ENCODE measurements at places on chromosomes 2 and 18.

- no peak for DNase-seq
Observed at GRCh38 chr2:181962142-181962541, 23.5 kb upstream of the PPP1R1C start.

DNA sequence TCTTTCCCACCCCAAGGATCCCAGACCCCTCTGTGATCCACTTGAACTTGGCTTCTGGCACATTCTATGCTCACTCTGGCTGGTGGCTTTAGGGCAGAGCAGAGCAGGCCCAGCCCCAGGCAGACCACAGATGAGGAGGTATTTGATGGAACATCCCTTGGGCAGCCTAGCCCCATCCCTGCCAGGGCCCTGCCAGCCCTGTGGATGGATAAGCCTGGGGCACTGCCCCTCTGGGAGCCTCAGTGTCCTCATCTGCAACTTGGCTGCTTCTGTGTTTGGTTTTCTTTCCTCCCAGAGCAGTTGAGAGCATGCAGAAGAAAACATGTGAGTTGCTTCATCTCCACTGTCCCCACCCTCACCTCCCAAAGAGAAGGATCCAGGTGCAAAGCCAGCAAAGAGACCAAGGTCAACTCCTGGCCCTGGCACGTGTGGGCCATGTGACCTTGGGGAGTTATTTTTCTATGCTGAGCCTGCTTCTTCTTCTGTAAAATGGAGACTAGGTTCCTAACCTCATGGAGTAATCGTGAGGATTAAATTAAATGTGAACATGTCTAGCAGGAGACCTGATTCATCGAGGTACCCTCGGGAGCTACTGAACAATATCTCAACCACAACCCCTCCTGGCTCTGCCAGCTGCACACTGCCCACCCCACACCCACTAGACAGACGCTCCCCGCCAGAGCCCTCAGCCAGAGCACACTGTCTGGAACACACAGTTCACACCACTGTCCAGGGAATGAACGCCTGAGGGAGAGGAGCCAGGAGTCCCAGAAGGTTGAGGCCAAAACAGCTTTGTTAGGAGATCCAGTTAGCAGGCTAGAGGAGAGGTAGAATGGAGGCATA, 14.6 kb upstream of the TNS1 start:
- no peak for DNase-seq

DNA sequence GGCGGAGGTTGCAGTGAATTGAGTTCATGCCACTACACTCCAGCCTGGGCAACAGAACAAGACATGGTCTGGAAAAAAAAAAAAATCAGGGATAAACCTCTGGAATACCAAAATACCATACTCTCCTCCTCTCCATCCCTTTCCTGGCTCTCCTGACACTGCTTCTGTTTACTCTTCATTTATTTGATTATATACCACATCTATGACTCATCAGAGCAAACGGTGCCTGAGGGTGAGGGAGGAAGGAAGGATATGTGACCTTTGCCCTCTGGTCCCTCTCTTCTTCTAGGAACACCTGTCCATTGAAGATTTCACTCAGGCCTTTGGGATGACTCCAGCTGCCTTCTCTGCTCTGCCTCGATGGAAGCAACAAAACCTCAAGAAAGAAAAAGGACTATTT, 30.0 kb downstream of the VIL1 start:
- DNase-seq: no peak

DNA sequence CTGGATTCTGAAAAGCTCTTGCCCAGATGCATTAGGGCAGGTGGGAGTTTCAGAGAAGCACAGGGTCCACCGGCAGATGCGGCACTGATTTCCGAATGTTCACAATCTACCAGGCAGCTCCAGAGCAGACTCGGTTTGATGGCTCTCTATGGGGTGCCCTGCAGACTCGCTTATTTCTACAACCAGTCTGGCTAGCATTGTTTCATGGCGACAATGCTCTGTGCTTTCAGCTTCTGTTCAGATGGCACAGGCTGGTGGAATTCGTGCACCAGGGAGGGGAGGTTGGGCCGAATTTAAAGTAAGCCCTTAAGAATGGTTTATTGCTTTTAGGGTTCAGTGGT, 9.9 kb downstream of the MYT1L start:
- no peak for DNase-seq

DNA sequence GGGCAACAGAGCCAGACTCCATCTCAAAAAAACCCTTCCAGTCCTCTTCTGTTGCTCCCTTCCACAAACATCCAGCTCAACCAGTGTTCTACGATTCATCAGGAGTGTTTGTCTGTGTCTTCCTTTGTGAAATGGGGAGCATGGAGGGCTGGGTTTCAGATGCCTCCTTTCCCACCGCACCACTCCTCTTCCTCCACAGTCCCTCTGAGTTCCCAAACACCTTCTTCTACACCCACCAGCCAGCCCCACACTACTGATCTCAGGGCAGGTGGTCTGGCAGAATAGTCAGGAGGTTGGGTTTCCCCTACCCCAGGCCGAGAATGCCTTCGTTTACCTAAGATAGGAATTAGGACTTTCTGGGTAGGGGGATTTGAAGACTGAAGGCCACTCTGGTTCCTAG, 36.9 kb downstream of the NGEF start:
- DNase-seq: no peak

GRCh38 chr18:10928772-10929373, 220.5 kb downstream of the PIEZO2 start:
- no peak for DNase-seq

DNA sequence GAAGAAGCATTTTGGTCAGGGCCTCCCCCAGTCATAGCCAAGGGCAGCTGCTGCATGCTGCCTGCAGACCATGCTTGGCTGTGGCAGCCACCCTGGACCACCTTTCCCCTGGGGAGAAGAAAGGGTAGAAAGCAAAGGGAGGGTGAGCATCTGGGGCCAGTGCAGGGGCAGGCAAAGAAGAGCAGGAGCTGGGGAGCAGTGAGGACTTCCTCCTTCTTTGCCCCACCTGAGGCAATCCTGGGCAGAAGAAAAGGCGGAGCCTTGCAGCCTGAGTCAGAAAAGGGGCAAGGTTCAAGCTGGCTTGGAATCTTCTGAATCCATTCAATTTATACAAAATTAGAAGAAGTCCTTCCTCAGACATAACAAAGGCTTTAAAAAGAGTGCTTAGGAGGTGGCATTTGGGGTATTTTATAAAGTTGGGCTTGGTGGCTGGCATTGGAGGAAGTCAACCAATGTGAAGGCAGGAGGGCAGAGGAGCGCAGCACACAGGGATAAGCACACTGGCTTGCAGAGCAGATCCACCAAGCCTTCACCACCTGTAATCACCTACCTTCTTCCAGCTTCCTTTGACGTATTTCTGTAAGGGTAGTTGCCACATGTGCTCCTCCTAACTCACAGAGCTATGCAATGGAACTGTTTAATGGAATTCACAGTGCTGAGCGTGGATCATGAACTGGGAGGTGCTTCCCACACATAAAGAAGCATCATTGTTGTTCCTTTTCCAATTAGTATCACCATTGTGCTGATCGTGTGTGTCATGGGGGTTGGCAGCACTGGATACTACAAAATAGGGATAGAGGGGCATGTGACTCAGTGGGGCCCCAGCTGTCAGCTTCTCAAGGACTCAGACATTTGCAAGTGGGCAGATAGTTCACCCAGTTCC, 154.4 kb upstream of the EPAS1 start:
- DNase-seq: no peak

DNA sequence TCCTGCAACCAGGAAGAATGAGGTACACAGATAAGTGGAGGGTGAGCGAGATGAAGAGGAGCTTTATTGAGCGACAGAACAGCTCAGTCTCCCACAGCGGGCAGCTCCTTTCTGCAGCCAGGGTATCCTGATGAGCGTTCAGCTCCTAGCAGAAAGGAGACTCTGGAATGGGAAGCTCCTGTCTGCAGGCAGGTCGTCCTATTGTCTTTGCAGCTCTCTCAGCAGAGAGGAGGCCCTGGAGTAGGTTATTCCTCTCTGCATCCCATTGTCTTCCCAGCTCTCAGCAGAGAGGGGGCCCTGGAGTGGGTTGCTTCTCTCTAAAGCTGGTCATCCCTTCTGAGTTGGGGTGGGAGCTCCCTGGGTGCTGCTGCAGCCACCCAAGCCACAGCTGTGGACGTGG, 41.2 kb downstream of the TAF1B start:
- no peak for DNase-seq

- DNase-seq: no peak
Observed at GRCh38 chr2:220394433-220394832, 767.0 kb downstream of the SLC4A3 start.

GRCh38 chr2:181371782-181372645, 85.2 kb upstream of the ITGA4 start:
- DNase-seq: no peak

DNA sequence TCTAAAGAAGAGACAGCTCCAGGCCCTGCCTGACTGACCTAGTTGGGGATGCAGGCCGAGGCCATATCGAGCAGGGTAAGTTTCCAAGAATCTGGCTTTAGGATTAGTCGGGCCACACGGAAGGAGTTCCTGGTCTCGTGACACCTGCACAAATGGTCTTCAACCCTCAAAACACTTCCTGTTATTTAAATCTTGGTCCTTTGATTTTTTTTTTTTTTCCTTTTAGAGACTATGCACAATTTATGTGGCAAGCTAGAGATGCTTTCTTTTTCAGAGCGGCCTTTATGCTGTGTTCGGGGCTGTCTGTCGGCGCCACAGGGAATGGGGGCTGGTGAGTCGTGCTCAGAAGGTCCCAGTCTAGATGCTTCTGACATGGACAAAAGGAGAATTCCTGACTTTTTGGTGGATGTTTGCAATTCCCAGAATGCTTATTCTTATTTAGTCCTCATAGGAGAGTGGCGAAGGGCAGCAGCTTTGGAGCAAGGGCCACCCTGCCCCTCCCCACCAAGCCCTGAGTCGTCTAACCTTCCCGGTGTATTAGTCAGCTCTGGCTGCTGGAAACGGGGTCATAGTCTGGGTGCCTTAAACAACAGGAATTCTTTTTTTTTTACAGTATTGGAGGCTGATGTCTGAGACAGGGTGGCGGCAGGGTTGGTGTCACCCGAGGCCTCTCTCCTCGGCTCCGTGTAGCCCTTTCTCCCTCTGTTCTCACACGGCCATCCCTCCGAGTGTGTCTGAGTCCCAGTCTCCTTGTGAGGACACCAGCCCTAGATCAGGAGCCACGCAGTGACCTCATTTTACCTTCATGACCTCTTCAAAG, 27.4 kb downstream of the HPCAL1 start:
- DNase-seq: peak; percentile 39

DNA sequence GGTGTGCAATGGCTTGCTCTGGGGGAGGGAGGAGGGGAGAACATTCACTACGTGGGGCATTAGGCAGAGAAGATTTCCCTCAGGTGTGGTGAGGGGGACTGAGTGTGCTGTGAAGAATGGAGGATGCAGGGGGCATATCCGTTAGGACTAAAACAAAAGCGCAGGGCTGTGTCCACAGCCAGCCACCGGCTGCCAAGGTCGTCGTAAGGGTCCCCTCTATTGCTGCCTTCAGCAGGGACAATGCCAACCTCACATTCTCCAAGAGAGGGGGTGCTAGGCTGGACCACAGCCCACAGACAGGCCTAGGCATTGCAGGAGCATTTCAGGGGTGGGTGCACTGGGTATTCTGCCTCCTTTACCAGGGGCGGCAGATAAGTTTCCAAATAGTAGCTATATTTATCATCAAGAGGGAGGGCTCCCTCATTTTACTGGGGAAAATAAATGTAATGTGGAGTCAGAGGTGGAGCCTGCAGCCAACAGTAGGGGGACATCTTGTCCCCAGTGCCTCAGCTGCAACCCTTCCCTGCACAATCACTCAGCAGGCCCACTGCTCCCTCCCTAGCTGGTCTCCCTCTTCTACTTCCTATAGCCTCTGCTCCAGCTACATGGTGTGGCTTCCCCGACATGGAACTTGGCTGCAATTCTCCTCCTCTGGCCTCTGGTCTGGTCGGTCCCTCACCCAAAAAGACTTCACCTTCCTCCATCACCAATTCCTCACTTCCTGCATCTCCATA, 74.9 kb upstream of the OTOF start:
- DNase-seq: no peak
